ENCODE measurements at places on chromosomes 11 and 22.

GRCh38 chr11:134517621-134518293, 105.7 kb upstream of the B3GAT1 start:
- no peak overlapping the region for H3K4me3 ChIP-seq
- H3K27me3 ChIP-seq = peaks cover under 1% of the 10 kb centered on the region

- peak overlapping the region; percentile 79 for H3K27ac ChIP-seq
- H3K4me1 ChIP-seq = peaks cover 42% of the 10 kb centered on the region
- H3K27me3 ChIP-seq = peaks cover 7% of the 10 kb centered on the region
- DNase-seq = peak; percentile 78
- no peaks in the 10 kb centered on the region for H3K36me3 ChIP-seq
- H3K4me3 ChIP-seq = peak overlapping the region; percentile 30
These were observed 14.7 kb upstream of the MFRP start for GRCh38 chr11:119361056-119361787.

GRCh38 chr11:45078236-45079074, 68.0 kb upstream of the PRDM11 start:
- DNase-seq = no peak
- no peak overlapping the region for H3K27ac ChIP-seq
- H3K27me3 ChIP-seq = peaks cover 33% of the 10 kb centered on the region

DNA sequence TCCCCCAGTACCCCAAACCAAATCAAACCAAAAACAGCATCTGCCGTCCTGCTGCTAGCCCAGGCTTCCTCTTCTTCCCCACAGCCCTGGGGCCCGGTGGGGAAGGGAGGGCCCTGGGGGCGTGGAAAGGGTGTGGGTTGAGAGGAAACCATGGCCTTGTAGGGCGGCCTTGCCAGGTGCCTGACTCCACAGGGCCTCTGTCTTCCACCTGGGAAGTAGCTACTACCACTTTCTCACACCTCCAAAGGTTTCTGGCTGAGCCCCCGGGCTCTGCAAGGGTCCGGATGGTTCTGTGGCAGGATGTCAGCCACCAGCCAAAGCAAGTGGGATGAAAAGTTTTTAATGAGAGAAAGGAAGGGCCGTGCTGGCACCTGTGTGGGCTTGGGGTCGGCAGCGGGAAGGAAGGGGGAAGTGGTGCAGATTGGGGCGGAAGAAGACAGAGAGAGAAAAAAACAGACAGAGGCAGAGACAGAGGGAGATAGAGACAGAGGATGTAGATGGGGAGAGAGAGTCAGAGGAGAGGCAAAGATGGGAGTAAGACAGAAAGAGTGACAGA, 10.5 kb downstream of the TPST2 start:
- H3K27ac ChIP-seq = no peak overlapping the region
- peaks cover 2% of the 10 kb centered on the region for H3K27me3 ChIP-seq

DNA sequence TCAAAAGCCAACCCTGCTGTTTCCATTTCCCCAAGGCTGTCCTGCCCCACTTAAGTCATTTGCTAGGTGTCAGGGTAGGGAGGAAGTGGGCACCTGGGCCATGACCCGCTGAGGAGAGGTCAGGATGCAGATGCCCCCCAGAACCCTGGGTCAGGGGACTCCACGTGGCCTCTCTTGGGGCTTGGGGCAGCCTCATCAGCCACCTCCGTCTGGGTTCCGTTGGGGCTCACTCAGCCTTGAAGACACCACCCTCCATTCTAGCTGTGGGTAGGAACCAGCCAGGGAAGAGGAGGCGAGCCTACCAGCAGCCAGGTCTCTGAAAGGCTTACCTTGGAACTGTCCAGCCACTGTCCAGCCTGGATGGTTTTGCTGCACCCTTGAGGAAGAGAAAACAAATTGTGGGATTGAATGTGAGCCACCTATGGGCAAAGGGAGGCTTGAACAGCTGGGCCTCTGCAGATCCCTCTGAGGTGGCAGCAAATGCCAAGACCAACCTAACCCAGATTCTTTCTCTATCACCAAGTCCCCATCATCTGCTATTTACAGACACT, 2.5 kb downstream of the APOL4 start:
- H3K27me3 ChIP-seq = peaks cover 34% of the 10 kb centered on the region
- H3K4me1 ChIP-seq = peaks cover 21% of the 10 kb centered on the region
- H3K36me3 ChIP-seq = no peaks in the 10 kb centered on the region
- no peak for DNase-seq
- H3K27ac ChIP-seq = no peak overlapping the region
- no peak overlapping the region for H3K4me3 ChIP-seq

- peak overlapping the region; percentile 47 for H3K27ac ChIP-seq
- H3K4me3 ChIP-seq = no peak overlapping the region
- peaks cover 14% of the 10 kb centered on the region for H3K4me1 ChIP-seq
These were observed 4.4 kb downstream of the IL18BP start for GRCh38 chr11:72002841-72003775.

- H3K4me1 ChIP-seq = peaks cover 19% of the 10 kb centered on the region
- DNase-seq = no peak
- H3K36me3 ChIP-seq = no peaks in the 10 kb centered on the region
- no peak overlapping the region for H3K4me3 ChIP-seq
These were observed 27.3 kb downstream of the SYT7 start for GRCh38 chr11:61553373-61554171.

GRCh38 chr11:20937826-20938225, 268.4 kb downstream of the NELL1 start:
- H3K4me3 ChIP-seq = no peak overlapping the region
- H3K27me3 ChIP-seq = no peaks in the 10 kb centered on the region
- no peak overlapping the region for H3K27ac ChIP-seq
- peaks cover 5% of the 10 kb centered on the region for H3K36me3 ChIP-seq
- no peak for DNase-seq

DNA sequence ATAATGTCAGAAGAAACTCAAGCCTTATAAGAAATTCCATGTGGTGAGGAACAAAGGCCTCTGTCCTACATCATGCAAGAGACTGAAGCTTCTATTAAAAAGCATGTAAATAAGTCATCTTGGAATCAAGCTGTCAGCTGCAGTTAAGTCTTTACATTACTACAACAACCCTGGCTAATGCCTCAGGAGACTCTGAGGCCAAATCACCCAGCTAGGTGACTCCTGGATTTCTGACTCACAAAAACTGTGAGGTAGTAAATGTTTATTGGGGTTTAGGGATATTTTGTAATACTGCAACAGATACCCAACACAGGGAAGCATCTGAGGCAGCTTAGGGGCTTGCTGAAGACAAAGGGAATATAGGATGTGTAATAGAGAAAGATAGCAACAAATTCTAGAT, 89.6 kb downstream of the C11orf87 start:
- no peak overlapping the region for H3K4me3 ChIP-seq
- DNase-seq = no peak

GRCh38 chr22:37740455-37741311, 43.8 kb downstream of the TRIOBP start:
- no peak overlapping the region for H3K4me3 ChIP-seq
- H3K27ac ChIP-seq = 0 out of 2 replicates have a peak overlapping the region, but pooled peaks have one; percentile 22
- no peak for DNase-seq
- H3K27me3 ChIP-seq = peaks cover 10% of the 10 kb centered on the region
- H3K4me1 ChIP-seq = peaks cover 63% of the 10 kb centered on the region

DNA sequence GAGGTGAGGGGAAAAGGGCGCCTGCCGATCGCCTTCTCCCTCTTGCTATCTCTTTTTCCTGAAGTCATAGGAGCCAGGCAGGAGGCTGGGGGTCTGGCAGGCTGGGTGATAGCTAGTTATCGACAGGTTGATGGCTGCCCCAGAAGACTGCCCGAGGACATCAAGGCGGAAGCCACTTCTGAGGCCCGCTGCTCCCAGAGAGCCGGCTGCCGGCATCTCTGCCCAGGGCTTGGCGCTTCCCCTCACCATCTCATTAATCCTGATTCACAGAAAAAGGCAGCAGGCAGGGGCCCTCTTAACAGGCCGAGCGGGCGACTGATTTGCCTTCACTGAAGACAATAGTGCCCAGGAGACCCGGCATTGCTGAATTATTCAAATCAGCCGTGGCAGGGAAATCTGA, 124.2 kb downstream of the MIAT start:
- no peak overlapping the region for H3K4me3 ChIP-seq
- peaks cover 9% of the 10 kb centered on the region for H3K36me3 ChIP-seq
- DNase-seq = no peak
- H3K4me1 ChIP-seq = peaks cover 16% of the 10 kb centered on the region
- H3K27ac ChIP-seq = no peak overlapping the region
- no peaks in the 10 kb centered on the region for H3K27me3 ChIP-seq

DNA sequence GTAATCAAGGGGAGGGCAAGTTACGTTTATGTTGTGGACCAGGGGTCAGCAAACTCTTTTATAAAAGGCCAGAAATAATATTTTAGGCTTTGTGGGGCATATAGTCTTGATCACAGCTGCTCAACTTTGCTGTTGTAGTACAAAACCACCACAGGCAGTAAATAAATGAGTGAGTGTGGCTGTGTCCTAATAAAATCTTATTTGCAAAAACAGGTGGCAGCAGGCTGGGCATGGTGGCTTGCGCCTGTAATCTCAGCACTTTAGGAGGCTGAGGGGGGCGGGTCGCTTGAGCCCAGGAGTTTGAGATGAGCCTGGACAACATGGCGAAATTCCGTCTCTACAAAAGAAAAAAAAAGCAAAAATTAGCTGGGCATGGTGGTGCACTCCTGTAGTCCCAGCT, 57.9 kb upstream of the NUP160 start:
- H3K27ac ChIP-seq = peak overlapping the region; percentile 55
- no peaks in the 10 kb centered on the region for H3K36me3 ChIP-seq
- peaks cover 42% of the 10 kb centered on the region for H3K4me1 ChIP-seq
- DNase-seq = no peak

GRCh38 chr11:24198481-24198880, 298.4 kb upstream of the LUZP2 start:
- DNase-seq = no peak
- no peaks in the 10 kb centered on the region for H3K27me3 ChIP-seq
- peaks cover 5% of the 10 kb centered on the region for H3K4me1 ChIP-seq
- H3K36me3 ChIP-seq = no peaks in the 10 kb centered on the region
- no peak overlapping the region for H3K4me3 ChIP-seq
- H3K27ac ChIP-seq = no peak overlapping the region

DNA sequence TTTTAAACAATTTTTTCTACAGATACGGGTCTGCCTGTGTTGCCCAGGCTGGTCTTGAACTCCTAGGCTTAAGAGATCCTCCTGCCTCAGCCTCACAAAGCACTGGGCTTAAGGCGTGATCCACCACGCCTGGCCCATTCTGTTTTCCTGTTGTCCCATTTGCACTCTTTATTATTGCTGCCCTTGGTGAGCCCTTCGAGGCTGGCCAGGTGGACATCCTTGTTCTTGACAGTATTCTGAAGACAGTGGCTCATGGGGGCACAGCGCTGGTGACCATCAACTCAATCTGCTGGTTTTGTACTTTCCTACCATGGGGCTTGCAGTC, 35.6 kb downstream of the TBC1D22A start:
- H3K27ac ChIP-seq = peak overlapping the region; percentile 15
- H3K4me1 ChIP-seq = peaks cover 8% of the 10 kb centered on the region
- peaks cover 9% of the 10 kb centered on the region for H3K36me3 ChIP-seq
- H3K4me3 ChIP-seq = no peak overlapping the region
- no peaks in the 10 kb centered on the region for H3K27me3 ChIP-seq

GRCh38 chr11:48341466-48341865, 16.7 kb downstream of the OR4C3 start:
- DNase-seq = no peak
- H3K36me3 ChIP-seq = no peaks in the 10 kb centered on the region
- no peak overlapping the region for H3K27ac ChIP-seq
- no peak overlapping the region for H3K4me3 ChIP-seq
- no peaks in the 10 kb centered on the region for H3K4me1 ChIP-seq

- H3K27ac ChIP-seq = no peak overlapping the region
- no peak overlapping the region for H3K4me3 ChIP-seq
- peaks cover 21% of the 10 kb centered on the region for H3K27me3 ChIP-seq
- no peaks in the 10 kb centered on the region for H3K36me3 ChIP-seq
- H3K4me1 ChIP-seq = no peaks in the 10 kb centered on the region
These were observed 5.3 kb downstream of the KCNE3 start for GRCh38 chr11:74462009-74462408.

DNA sequence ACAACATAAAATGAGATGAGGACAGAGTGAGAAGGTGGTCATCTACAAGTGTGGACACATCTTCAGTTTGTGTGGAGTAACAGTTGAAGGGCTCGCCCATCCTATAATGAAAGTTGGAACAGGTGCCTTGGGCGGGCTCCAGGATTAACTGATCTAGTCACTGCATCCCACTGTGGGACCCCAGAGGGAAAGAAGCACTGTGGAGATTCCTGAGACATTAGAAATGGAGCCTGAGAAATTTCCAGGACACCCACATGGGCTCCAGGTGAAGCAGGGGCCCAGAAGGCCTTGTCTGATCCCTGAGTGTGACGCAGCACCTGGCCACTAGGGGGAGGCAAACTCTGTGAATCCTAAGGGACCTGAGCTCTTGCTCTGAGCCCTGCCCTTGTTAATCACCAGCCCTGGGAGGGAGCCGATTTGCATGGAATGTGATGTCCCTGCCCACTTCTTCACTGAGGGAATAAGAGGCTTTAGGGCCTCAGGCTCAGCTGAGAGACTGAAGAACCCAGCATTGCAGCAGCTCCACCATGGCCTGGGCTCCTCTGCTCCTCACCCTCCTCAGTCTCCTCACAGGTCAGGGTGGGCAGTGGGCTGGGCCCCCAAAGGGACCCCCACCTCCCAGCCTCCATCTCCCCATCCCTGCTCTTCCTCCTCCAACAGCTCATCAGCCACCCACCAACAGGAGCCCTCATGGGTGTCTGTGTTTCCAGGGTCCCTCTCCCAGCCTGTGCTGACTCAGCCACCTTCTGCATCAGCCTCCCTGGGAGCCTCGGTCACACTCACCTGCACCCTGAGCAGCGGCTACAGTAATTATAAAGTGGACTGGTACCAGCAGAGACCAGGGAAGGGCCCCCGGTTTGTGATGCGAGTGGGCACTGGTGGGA, 98.4 kb downstream of the VPREB1 start:
- no peak overlapping the region for H3K27ac ChIP-seq
- DNase-seq = no peak
- H3K27me3 ChIP-seq = peaks cover 18% of the 10 kb centered on the region

GRCh38 chr11:113895367-113896155, 9.0 kb upstream of the HTR3B start:
- no peak overlapping the region for H3K27ac ChIP-seq
- H3K36me3 ChIP-seq = no peaks in the 10 kb centered on the region
- H3K27me3 ChIP-seq = peaks cover 11% of the 10 kb centered on the region
- no peak for DNase-seq

GRCh38 chr11:7281079-7281478, 29.4 kb downstream of the SYT9 start:
- no peak for DNase-seq
- no peak overlapping the region for H3K4me3 ChIP-seq
- H3K27ac ChIP-seq = no peak overlapping the region
- no peaks in the 10 kb centered on the region for H3K36me3 ChIP-seq

- no peaks in the 10 kb centered on the region for H3K36me3 ChIP-seq
- H3K4me3 ChIP-seq = no peak overlapping the region
- no peaks in the 10 kb centered on the region for H3K4me1 ChIP-seq
- no peaks in the 10 kb centered on the region for H3K27me3 ChIP-seq
These were observed 438.0 kb downstream of the LUZP2 start for GRCh38 chr11:24934733-24935439.
